Activated naive CD4-positive, alpha-beta T cell treated with anti-CD3 and anti-CD28 coated beads for 36 hours (primary cell): ENCODE measurements at places on chromosomes 3 and 15. TPM values are rescaled to one million over a fixed set of nuclear protein-coding genes. Genes with fewer than 3 reads are reported as not detected.

MCTP2 gene
- total RNA-seq: 35.1 TPM

RFX7 gene
- 26.6 TPM for total RNA-seq

ZBTB20 gene
- total RNA-seq: 4.5 TPM

BDH1 gene
- total RNA-seq: 71.2 TPM

DNA sequence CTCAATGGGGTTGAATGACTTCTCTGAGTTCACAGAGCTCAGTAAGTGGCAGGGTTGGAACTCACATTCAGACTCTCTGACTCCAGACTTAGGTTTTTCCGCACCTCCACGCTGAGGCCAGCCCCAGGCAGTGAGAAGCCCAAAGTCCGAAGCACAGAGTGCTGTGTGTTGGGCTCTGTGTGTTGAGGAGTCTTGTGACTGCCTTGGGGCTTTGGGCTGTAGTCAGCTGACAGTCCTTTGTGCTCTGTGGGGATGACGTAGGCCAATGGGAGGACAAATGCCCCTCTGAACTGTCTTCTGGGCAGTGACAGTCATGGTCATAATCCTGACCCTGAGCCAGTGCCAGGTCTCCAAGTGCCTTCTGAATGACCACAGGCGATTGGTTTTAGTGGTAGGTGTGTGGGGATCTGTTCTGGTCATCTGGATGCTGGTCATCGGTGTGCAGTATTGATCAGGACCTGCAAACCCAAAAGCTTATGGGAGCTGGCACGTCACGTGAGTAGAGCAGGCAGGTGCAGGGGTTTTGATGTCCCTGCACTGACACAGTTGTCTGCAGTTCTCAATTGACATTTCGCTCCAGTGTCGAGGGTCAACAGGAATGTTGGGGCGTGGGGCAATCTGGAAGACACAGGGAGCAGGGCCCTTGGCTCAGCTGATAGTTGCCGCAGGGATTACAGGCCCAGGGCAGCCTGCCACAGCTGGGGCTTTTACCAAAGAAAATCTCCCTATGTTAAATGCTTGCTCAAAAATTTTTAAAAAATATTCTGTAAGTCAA, 45.3 kb downstream of the CAPN3 start:
- no peak for DNase-seq

- peak; percentile 8 for DNase-seq
Measured at GRCh38 chr3:186566772-186567071, 417 bp downstream of the TBCCD1 start.

DNA sequence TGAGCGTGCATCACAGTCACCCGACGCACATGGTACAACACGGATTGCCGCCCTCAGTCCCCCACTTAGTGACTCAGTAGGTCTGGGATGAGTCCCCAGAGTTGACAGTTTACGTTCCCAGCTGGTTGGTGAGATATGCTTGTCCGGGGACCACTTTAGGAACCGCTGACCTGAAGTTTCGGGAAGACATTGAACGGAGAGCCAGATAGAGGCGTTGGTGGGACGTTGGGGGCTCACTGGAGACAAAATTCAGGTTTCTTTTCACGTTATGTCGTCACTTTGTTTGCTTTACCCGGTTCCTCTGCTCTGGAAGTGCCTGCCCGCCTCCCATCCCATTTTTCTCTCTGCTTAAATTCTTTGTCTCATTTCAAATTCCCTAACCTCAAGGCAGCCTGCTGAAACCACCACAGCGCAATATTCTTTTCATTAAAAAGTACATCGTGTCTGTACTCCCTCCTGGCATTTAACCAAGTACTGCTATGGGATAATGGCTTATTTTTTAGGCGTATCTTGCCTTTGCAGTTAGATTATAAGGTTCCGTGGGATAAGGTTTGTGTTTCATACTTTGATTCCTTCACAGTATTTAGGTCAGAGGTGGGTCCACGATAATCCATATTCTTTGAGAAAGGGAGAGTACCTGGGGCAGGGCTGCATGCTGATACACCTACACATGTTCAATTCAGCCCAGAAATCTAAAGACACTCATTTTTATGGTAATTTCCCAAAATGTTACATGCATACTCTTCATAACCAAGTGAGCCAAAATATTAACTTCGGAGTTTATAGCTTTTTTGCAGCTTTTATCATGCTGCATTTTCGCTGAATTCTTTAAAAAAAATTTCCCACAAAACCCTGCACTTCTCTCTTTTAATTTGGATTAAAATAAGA, 921 bp downstream of the LMLN start:
- peak; percentile 68 for DNase-seq

DNA sequence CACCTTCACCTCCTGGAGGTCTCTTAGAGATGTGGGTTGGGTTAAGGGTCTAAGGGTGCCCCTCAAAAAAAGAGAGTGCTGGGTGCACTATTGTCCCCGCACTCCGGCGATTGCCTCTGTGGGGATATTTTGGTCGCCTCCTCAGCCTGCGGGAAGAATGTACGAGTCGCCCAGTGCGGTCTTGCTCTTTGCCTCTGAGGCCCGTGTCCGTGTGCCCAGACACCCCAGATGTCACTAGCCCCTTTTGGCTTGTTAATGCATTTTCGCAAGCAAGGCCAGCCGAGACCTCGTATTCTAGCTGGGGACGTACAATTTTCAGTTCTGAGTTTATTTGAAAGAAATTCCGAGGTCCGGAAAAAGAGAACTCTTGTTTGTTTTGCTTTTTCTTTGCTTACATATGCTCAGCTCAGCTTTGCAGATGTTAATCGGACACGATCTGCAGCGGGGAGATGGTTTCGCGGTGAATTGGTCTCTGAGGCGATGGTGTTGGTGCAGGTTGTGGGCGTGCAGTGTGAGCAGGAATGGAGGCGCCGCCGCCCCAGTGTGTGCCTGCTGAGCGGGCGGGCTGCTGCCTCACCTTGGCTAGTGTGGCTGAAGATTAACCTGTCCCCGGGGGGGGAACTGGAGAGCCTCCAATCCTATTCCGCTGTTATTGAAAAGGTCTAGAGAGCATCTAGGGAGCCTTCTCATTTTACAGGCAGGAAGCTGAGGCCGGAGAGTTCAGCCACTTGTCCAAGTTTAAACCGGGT, 1.4 kb downstream of the ST6GAL1 start:
- peak; percentile 63 for DNase-seq

DNA sequence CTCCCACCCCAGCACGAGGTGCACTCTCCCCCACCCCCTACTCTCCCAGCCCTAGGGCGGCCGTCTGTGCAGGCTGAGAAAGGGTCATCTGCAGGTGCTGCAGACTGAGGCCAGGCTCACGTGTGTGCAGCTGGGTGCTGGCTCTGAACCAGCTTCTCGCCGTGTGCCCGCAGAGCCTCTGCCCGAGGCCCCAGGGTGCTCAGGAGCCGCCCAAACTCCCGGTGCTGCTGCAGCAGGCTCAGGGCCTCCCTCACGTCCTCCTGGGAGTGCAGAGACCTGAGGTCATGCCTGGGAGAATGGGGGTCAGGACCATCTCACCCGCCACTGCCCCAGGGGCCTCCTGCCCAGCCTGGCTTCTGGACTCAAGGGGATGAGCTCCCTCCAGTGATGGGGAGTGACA, 17.2 kb downstream of the SPTBN5 start:
- no peak for DNase-seq

GRCh38 chr15:65778269-65778668, 13.8 kb downstream of the DENND4A start:
- DNase-seq: no peak

DNA sequence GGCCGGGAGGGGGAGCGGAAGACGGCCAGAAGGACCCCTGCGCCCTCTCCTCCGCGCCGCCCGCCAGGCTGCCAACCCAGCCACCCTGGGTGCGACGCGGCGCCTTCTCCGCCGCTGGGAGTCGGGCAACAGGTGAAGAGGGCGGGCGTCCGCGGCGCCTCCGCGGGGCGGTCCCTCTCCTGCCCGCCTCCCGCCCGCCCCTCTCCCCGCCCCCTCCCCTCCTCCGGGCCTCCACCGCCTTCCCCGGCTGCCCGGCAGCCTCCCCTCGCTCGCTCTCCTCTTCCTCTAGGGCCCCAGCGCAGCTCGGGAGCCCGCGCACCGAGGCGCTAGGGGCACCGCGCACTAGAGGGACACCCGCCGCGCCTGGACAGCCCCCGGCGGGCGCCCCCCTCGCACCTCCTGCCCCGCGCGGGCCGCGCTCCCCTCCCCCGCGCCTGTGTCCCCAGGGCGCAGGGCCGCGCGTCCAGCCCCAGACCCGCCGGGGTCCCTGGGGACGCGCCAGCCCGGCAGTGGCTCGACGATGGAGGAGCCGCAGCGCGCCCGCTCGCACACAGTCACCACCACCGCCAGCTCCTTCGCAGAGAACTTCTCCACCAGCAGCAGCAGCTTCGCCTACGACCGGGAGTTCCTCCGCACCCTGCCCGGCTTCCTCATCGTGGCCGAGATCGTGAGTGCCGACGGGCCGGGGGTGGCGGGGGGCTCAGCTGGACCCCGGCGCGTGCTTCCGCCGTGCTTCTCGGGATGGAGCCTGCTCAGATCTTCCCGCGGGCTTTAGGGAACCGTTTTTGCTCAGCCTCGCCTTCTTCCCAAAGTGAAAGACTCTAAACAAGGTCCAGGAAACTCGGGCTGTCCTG, at the start of gene CMTM8:
TSS of gene CMTM8 (plus strand) at position 228 of the 854 bp plus-strand sequence. CDS start at position 521, 293 bp downstream.
- peak; percentile 70 for DNase-seq

DNA sequence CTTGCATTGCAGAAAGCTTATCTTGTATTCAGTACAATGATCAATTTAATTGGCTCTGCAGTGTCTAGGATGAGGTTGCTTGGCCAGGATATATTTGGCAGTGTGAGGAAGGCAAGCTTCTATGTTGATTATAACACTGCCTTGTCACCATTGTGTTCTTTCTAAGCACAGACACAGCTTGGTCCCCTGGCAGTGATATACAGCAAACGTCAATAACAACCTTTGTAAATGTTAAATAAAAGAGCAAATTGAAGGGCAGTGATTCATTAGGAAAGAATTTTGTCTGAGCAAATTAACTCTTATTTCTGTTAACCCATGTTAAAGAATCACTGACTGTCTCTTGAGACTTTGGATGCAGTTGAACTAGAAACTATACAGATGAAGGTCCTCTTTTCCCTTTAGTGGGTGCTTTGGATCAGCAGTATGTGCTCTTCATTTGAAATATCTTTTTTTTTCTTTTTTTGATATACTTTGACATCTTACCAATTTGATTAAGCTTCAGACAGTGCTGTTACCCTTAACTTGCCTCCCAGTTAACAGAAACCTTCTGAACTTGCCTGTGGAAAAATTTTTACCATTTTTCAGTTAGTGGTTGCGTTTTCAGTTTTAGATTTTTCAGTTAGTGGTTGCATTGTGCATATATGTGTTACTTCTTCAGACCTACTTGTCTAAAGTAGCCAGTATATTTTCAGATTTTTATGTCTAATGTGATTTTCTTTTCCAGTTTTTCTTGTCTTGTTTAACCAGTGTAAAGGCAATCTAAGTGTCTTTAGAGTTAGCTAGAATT, 199.8 kb downstream of the TCF12 start:
- DNase-seq: no peak

DNA sequence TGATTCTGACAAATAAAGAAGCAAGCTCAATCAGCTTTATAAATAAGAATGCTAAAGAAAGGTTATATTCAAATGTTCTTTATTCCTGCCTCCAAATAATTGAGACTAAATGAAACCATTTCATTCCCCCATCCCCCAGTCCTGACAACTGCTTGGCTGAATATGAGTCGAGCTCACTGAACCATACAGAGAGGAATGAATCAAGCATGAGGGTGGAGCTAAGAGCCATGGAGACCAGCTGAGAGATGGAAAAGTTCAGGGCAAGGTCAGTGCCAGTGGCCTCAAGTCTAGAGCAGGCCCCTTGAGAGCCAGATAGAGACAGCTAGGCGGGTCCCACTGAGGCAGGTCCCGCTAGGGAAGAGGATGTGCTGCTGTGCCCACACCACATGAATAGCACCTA, 188.7 kb upstream of the EIF1B start:
- DNase-seq: no peak

GRCh38 chr3:69890691-69891090, 108.8 kb upstream of the SAMMSON start:
- no peak for DNase-seq

DNA sequence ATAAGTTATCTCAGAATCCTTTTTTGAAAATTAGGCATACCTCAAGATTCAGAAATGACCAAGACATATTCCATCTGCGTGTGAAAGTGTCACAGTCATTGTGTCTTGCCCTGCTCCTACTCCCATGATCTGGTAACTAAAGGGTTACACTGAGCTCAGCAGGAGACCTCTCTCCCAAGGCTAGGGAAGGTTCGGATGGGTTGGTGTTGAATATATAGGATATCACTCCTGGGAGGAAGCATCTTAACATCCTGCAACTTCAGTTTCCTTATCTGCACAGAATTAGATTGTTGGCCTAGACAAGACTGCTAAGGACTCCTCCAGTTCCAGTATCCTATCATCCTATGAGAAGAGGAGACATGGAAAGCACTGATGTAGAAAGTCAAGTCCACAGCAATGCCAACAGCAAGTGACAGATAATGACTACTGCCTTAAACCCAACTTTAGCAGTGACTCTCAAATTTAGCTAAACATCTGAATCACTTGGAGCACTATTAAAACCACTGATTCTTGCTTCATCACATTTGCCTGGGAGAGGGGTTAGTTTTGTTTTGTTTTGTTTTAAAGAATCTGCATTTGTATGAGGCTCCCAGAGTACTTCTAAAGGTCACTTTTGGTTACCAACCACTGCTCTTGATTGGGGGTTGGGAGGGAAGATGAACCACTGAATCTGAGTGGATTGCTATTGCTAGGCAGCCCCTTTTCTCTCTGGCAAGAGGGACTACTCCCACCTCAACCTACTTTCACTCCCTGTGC, 9.7 kb downstream of the ADAMTS9 start:
- DNase-seq: no peak

GRCh38 chr3:16474920-16475319, 38.6 kb downstream of the RFTN1 start:
- DNase-seq: no peak

DNA sequence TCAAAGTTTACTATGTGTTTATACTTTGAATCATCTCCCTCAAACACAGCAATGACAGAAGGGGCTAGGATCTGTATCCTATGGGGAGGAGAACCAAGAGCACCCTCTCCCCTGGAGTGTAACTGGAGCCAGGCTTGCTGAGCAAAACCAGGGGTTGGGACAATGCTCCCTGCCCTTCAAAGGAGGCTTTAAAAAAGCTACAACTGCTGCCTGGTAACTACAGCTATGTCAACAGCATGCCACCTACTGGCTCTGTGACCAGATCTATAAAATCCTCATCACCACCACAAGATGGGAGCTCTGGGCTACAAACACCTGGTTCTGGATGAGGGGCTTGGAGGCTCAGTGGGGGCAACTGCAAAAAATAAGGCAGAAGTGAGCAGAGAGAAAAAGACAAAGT, 61.9 kb downstream of the ANO10 start:
- no peak for DNase-seq

- no peak for DNase-seq
Measured at GRCh38 chr3:163175970-163176369, 1679.4 kb downstream of the OTOL1 start.
